ENCODE measurements at places on chromosomes 2 and 18.

- peak; percentile 52 for DNase-seq
Measured at GRCh38 chr2:181157326-181157725, 176.9 kb downstream of the UBE2E3 start.

DNA sequence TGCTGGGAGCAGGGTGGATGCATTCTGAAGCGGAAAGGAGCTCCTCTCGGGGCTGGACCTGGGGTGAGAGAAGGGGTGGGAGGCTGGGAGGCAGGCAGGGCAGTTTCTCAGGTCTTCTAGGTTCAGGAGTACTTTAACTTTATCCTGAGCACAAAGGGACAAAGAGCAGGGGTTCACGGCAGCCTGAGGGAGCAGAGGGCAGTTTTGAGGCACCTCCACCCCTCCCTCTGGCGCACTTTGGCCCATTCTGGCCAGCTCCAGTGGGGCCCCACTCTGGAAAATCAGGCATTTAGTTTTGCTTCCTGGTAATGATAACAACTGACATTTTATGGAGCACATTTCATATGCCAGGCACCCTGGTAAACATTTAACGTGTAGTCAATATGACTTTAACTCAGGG lies 14.3 kb downstream of the B3GNT7 start:
- DNase-seq = no peak

DNA sequence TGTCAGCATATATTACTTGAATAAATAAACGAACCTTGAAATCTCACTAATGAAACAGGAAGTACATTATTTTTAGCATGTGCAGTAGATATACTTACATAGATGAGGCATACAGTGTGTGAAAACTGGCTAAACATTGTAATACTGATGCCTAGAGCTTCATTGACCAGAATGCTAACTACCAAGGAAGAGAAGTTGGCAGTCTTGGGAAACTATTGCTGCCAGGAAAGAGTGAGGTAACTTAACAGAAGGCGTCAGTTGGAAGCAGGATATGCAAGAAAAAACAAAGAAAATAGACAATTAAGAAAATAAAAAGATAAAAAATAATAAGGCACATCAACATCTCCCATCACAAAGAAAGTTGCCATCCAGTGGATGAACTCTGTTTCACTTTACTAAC lies 963.0 kb downstream of the TDRD15 start:
- DNase-seq = no peak

DNA sequence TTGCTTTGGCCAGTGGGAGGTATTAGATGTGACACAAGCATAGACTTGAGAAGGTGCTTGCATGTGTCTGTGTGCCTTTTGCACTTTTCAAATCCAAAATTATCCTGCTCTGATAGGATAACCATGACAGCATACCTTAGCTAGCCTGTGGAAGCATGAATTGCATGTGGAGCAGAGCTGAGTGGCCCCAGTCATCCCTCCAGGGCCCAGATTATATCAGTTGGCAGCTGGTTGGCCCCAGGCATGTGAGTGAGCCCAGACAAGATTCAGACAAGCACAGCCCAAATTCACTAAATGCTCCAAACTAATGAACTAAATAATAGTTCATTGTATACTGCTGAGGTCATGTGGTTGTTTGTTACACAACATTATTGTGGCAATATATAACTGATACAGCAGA lies 18.8 kb downstream of the TACR1 start:
- peak; percentile 3 for DNase-seq

- DNase-seq = no peak
Measured at GRCh38 chr2:219001100-219001576, 7.9 kb upstream of the CRYBA2 start.
